ENCODE measurements at places on chromosomes 7 and 10. TPM values are rescaled to one million over a fixed set of nuclear protein-coding genes. Genes with fewer than 3 reads are reported as not detected.

RBM20 gene
- 0.09 TPM for total RNA-seq

AEBP1 gene
- 19.0 TPM for total RNA-seq

MYOZ1 gene
- total RNA-seq: not detected

UPK3B gene
- total RNA-seq: 1.1 TPM

CADPS2 gene
- total RNA-seq: not detected

ASZ1 gene
- not detected for total RNA-seq

PLEKHS1 gene
- total RNA-seq: not detected

MBL2 gene
- not detected for total RNA-seq

PNLIPRP2 gene
- total RNA-seq: not detected

KMT2E gene
- total RNA-seq: 93.4 TPM

ATG9B gene
- total RNA-seq: 9.6 TPM

SPAM1 gene
- not detected for total RNA-seq

CAMK2B gene
- total RNA-seq: 0.27 TPM

GIMAP1 gene
- 18.8 TPM for total RNA-seq

PRSS1 gene
- total RNA-seq: not detected

AKR1D1 gene
- total RNA-seq: not detected

FGL2 gene
- 5.2 TPM for total RNA-seq

FAM25A gene
- not detected for total RNA-seq

CCDC172 gene
- total RNA-seq: not detected

SFTPD gene
- not detected for total RNA-seq

FKBP6 gene
- total RNA-seq: not detected

SLC26A3 gene
- not detected for total RNA-seq

MEPCE gene
- 42.6 TPM for total RNA-seq

MMRN2 gene
- total RNA-seq: not detected

RAB11FIP2 gene
- 14.7 TPM for total RNA-seq

MALRD1 gene
- not detected for total RNA-seq

FBXO24 gene
- total RNA-seq: 1.2 TPM

SLC26A5 gene
- total RNA-seq: not detected

DBNL gene
- total RNA-seq: 173 TPM

NXPH1 gene
- not detected for total RNA-seq

MINDY4 gene
- total RNA-seq: 1.2 TPM

FGFBP3 gene
- 1.3 TPM for total RNA-seq

CCDC7 gene
- 20.7 TPM for total RNA-seq

DKK1 gene
- total RNA-seq: not detected

SAMD9 gene
- total RNA-seq: 38.5 TPM

ATOH7 gene
- not detected for total RNA-seq

SPDYE11 gene
- total RNA-seq: not detected

MKLN1 gene
- total RNA-seq: 36.9 TPM

All from T-helper 2 cell treated with Interferon-gamma antibody and Interleukin-4, amounts not matched to agents 100 ng/mL and 5 ng/mL, for 36 hours (primary cell).